Activated T-helper 1 cell treated with anti-CD3 and anti-CD28 coated beads, Interleukin-12 subunit alpha, Interleukin-12 subunit beta, Interleukin-2, Interleukin-4 antibody, amounts not matched to agents 30 ng/mL and 10 ng/mL and 1 ng/mL, durations not matched to agents 14 hours and 24 hours and 36 hours (primary cell): ENCODE measurements at places on chromosomes 5 and 9.

- peak; percentile 76 for DNase-seq
These were observed 1.4 kb downstream of the ATOSB start for GRCh38 chr9:35114113-35114839.

DNA sequence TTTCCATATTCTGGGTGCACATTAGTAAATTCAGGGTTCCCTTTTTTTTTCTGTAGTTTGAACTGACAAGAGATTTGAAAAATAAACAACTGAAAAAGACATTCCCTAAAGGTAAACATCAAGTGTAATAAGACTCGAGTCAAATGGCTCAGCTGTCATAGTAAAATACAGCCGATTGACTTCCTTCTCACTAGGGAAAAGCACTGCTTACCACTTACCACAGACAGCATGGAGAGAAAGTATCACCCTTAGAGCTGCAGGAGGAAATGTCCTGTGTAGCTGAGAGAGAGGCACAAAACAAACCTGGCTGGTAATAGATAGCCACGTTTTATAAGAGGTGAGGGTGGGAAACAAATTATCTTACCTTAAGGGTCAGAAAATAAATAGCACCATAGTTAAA lies 12.1 kb upstream of the DMAC1 start:
- DNase-seq = no peak

- DNase-seq = no peak
These were observed 44.9 kb upstream of the ADAMTSL1 start for GRCh38 chr9:18429070-18429469.

GRCh38 chr5:127031147-127031862 lies 947 bp upstream of the MARCHF3 start:
- peak; percentile 12 for DNase-seq

DNA sequence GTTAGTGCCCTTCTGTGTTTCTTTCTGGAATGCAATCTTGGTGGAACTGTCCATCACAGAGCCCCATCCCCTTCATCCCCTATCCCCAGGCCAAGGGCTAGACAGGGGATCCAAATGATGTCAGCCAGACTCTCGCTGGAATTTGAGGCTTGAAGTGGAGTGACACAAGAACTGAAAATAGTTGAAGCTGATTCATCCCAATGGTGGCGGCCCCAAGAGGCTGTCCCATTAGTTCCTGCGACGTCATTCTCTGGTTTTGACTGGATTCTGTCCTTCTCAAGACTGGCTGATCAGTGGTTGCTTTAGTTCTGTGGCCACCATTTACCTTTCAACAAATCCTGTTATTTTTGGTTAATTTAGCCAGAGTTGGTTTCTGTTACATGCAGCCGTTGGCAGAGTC lies 59.9 kb downstream of the SUB1 start:
- DNase-seq = no peak

DNA sequence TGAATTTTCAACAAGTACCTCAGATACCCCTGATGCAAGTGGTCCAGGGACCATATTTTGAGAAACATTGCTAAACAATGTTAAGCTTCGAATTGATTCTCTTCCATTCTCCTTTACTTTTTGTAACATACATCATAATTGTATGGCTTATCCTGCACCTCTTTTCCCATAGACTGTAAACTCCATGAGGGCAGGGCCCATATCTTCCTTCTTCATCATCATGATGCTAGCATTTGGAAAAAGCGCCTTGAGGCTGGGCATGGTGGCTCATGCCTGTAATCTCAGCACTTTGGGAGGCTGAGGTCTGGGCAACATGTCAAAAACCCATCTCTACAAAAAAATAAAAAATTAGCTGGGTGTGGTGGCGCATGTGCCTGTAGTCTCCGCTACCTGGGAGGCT lies 14.5 kb upstream of the DELE1 start:
- DNase-seq = no peak
